ENCODE measurements at places on chromosomes 7 and 10.

DNA sequence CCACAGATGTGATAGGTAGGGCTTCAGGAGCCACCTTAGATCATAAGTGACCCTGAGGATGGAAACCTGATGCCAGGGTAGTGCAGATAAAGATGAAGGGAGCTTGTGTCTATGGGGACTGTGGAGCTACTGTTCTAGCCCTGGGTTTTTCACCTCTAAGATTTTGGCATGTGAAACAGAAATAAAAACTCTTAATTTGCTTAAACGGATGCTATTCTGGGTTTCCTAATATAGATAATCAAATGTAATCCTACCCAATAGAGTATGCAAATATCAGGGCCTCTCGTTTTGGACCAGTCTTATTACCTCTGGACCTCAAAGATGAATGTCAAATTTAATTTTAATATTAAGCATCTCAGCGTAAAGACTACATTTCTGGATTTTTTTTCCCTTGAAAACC lies 49.3 kb downstream of the ABCB4 start:
- no peak for DNase-seq

GRCh38 chr7:43864126-43864525 lies 5.2 kb downstream of the MRPS24 start:
- DNase-seq = no peak

GRCh38 chr7:24455813-24456525 lies 117.3 kb upstream of the PALS2 start:
- no peak for DNase-seq

DNA sequence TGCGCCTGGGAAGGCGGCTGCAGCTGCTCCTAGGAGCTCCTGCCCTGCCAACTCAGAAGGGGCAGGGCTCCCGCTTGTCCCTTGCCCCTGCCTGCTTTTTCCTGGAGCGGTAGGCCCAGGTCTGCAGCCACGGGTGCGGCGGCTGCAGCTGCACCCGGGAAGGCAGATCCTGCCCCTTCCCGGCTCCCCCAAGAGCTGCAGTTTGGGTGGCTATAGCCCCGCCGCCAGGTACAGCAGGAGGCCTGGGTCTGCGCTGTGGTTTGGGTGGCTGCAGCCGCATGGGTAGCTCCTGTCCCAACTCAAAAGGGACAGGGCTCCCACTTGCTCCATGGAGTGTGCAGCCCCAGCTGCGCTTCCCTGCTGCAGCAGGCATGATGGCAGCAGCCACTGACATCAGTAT lies 6.5 kb upstream of the AUTS2 start:
- DNase-seq = no peak

GRCh38 chr7:55299273-55299967 lies 65.7 kb upstream of the LANCL2 start:
- DNase-seq = no peak

GRCh38 chr10:34728361-34728760 lies 86.7 kb downstream of the PARD3 start:
- no peak for DNase-seq

DNA sequence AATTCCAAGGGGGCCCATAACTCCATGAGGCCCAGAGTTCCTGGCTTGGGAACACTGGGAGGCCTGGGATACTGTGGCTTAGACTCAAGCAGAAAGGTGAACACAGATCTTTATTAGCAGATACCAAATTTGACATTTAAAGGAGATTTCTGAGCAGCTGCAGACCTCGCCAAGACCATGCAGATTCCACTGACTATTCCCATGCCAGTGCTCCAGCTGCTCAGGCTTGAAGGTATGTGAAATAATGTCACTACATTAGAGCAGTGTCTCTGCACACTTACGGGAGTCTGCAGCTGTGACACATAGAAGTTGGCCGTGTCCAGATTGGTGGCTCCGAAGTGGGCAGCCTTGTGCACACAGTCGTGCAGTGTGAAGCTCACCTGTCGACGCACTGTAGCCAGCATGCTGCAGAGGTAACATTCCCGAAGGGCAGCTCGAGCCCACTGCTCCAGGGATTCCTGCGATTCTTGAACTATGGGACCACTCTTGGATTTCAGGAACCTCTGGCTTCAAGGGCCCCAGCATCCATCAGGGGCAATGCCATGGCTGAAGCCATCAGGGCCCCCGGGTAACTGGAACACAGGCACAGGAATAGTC lies 46.1 kb downstream of the SEPTIN7 start:
- DNase-seq = no peak

DNA sequence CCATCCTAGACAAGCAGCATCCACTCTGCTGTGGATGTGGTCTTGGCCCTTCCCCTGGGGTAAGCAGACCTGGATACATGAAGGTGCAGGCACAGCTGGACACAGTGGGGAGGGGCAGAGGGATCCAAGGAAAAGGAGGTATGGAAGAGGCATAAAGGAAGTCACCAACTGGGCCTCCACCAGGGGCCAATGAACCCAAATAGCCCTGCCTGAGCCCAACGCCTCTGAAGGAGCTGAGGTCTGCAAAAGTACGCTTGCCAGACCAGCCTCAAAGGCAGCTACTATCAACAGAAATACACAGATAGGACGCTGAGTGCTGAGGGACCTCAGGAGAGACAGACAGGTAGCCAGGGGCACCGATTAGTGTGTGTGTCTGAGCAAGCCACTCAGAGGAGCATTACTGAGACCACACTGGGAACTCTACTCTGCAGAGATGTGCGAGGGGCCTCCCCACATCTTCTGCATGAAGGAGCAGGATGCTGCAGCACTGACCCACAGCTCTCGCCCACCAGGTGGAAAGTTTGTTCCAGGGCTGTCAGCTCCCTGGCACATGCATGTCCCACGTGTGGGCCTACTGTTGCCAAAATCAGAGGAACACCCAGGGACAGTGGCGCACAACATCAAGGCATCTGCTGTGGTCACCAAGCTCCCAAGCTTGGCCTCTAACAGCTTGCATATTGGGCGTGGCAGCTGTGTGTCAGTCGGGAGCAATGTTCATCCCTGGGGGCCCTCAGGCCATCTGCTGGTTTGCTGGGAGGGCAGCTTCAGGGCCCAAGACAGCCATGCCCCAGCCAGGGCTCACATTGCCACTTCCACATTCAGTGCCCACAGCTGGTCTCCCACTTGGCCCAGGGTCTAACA lies 40.0 kb downstream of the MKI67 start:
- DNase-seq = no peak

DNA sequence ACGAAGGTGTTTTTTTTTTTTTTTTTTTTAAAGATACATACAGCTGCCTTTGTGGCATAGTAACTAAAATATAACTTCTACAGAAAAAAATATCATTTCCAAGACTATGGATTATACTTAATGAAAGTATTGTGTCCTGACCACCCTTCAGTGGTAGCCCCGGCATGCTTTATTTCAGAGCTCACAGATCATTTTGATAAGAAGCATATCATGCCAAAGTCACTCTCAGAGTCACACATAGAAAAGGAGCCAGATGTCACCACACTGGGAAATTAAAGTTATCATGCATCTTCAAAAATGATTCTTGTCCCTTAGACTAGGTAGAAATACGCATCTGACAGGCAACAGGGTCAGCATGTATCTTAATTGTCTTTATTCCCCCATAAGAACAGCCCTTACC lies 3.0 kb downstream of the ADARB2 start:
- no peak for DNase-seq

GRCh38 chr7:31741852-31742251 lies 54.8 kb downstream of the PPP1R17 start:
- DNase-seq = no peak

DNA sequence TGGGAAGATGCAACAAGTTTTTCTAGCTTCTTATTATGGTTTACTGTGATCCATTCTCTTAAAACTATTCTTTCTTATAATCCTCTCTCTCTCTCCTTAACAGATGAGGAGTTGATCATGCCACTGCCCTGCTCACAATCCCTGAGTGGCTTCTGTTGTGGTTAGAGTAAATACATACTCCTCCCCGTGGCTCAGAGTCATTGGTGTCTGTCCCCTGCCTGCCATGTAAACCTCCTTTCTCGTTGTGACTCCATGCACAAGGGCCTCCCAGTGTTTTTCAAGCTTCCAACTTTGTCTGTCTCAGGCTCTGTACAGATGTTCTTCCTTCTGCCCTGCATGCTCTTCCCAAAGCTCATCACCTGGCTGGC lies 20.4 kb downstream of the CCNY start:
- no peak for DNase-seq

- peak; percentile 22 for DNase-seq
These were observed 191.9 kb upstream of the LYZL2 start for GRCh38 chr10:30821261-30821993.

DNA sequence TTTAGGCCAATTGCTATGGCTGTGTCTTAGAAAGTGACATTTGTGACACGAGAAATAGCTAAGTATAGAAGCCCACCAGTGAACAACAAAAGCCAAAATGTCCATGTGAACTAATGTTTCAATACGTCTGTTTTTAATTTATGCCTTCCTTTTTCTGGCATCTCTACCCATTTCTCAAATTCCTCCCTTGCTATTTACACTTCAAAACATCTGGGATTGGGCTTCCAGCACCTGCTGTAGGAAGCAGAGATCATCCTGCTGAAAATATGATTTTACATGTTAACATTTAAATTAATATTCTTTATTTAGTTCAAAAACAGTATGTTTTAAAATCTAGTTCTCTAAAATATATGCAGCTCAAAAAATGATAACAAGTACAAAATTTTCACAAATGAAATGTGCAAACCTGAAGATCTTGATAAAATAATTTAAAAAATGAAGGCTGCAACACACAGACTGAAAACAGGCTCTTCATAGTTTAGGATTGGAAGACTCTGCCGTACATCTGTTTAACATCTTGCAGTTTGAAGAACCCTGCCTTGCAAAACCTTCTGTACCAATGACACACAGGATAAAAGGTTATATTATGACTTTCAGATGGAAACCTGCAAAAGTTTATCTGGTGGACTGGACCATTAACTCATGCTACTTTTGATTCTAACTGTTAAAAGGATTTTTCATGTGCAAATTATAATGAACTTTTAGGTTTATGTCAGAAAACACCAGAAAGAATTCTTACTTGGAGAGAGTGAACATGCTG lies 408.4 kb downstream of the SUGCT start:
- DNase-seq = no peak

- no peak for DNase-seq
These were observed 196.7 kb upstream of the TBX20 start for GRCh38 chr7:35450456-35451214.

Measured in KBM-7 (cell line).